ENCODE measurements at places on chromosomes 12 and 14.

DNA sequence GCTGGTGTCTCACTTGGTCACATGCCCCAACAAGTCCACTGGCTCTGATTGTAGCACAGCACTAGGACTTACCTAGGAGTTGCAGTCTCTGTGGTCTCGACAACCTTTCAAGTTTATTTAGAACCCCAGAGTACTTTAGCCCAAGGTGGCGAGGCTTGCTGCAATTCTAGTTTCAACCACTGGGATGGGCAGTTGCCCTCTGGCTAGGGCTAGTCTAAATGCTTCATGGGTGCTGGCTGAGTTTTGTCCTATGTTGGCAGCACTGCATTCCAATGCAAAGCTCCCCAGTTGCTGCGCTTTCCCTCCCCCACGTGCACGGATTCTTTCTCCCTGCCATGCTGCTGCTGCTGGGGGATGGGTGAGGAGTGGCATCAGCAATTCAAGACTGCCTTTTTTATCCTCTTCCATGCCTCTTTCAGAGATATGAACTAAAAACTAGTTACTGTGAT, 207.9 kb downstream of the SYNE2 start:
- DNase-seq = peak; percentile 42

DNA sequence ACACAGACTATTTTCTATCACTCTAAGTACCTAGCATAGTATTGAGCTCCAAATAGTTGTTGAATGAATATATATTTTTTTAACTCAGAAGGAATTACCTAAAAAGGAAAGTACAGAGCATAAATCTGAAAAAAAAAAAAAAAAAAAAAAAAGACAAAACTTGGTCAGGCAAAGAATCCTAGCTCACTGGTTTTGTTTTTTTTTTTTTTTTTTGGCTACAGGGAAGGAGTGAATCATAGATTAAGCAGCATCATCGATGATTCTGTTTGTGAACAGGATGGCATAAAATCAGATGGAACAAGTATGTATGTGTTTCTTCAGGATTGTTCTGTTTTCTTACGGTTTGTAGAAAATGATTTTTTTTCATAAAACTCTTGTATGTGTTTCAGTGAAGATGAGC, 66.1 kb upstream of the BCAT1 start:
- DNase-seq = no peak

- DNase-seq = no peak
Measured at GRCh38 chr12:98737322-98737712, 92.2 kb downstream of the APAF1 start.

GRCh38 chr14:101973356-101973755, 9.0 kb downstream of the DYNC1H1 start:
- DNase-seq = no peak

DNA sequence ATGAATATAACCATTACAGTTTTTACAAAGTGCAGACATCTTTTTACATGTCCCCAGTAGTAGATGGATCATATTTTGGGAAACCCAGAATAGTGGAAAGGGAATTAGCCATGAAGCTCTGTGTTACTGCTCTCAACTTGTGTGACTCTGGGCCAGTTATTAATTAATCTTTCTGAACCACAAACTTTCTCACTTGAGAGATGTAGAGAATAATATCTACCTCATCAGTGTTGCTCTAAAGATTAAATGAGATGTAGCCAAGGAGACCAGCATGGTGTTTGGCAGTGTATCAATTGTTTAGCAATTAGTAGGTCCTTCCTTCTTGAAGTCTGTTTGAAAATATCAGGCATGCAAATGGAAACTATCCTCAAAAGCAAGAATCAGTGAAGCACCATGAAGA, 169.2 kb downstream of the TMTC2 start:
- DNase-seq = no peak

DNA sequence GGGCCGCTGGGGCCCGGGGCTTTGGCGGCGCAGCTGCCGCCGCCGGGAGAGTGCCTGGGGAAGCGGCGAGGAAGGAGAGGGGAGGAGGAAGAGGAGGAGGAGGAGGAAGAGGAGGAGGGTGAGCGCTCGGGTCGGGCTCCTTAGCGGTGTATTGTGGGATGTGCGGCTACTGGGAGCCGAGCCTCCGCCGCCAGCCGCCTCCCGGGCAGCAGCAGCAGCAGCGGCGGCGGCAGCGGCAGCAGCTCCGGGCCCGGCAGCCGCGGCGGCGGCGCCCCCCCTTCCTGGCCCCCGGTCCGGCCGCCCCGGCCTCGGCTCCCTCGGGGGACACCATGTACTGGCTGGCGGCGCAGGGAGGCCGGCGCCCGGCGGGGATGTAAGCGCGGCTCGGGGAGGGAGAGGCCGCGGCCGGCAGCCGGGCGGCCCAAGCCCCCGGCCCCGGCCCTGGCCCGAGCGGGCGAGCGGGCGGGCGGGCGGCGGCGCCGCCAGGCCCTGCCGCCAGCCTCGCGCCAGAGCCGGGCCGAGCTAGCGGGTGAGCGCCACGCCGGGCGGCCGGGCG, at the start of gene SETD1B:
SETD1B (plus strand) TSS at position 149 of the 556 bp plus-strand sequence. CDS start 729 bp downstream, outside the sequence.
- peak; percentile 75 for DNase-seq

- no peak for DNase-seq
Measured at GRCh38 chr12:128314611-128315010, 47.6 kb downstream of the TMEM132C start.

DNA sequence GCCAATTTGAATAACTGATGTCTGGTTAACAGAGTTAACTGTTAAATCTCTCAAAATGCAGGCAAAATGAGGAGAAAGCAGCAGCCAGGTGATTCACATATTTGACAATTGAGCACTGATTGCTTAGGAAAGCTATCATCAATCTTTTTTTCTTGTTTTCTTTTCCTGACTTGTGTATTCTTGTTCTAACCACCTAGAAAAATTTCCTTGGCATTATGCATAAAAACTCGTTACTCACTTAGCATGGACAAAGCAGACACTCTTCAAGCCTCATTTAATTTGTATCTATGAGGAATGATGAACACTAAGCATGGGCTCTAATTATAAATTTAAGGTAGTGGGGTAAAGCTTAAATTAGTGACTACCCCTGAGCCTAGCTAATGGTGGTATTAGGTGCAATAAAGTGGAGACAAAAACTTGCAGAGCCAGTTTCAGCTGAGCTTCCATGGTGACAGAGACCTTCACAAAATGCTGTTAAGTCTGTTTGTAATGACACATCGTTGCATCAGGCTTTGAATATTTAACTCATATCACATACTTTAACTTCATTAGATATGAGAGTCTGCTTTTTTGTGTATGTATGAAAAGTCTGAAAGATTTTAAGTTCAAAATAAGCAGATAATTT, 52.0 kb downstream of the RASSF9 start:
- no peak for DNase-seq

GRCh38 chr14:61103541-61104339, 122.7 kb downstream of the SLC38A6 start:
- DNase-seq = peak; percentile 73

GRCh38 chr12:24991209-24992049, 42.5 kb upstream of the BCAT1 start:
- peak; percentile 85 for DNase-seq

DNA sequence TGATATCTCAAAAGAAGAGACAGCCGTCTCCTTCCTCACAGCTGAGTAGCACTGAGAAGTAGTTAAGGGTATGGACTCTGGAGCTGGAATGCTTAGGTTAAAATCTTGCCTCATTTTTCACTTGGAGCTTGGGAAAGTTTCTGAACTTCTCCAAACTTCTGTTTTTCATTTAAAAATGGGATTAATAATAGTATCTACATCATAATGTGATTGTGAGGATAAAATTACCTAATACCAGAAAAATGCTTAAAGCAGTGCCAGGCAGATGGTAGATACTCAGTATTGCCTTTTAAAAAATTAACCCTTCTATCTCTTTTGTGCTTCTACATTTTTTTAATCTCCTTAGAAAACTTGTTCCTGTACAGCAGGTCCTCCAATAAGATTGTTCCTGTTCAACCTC, 63.1 kb downstream of the A2M start:
- no peak for DNase-seq

DNA sequence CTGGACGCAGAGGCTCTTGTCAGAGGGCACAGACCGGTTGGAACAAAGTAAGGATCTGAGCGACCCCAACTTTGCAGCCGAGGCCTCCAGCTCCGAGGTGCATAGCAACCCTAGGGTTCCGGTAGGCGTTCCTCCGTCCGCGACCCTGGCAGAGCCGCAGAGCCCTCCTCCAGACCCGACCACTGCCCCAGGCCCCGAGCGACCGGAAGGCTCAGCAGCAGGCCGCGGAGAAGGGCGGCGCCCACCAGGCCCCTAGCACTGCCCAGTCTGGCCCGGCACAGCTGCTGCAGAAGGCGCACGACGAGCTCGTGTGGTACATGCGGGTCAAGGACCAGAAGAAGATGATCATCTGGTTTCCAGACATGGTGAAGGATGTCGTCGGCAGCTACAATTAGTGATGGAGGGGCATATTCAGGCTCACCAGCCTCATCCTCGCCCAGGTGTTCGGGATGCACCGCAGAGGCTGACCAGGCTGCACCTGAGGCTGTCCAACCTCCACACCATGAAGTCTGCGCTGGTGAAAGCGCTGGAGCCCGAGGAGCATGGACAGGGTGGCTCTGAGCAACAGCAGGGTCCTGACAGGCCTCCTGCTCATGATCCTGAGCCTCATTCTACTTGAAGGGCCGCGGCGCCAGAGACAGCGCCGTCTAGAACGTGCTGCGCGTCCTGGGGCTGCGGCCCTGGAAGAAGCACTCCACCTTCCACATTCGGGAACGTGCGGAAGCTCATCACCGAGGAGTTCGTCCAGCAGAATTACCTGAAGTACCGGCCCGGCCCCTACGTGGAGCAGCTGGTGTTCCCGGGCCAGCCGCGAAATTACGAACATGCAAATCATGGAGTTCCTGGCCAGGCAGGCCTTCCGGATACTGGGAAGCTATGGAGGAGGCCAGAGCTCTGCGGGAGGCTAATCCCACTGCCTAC, 24.5 kb downstream of the CAPS2 start:
- no peak for DNase-seq

- no peak for DNase-seq
Measured at GRCh38 chr12:52813885-52814709, at the start of gene KRT4. KRT4 (minus strand) TSS chr12:52814116; CDS start chr12:52814058, 58 bp downstream.

Data from NCI-H82 (cell line).